ENCODE measurements at places on chromosomes 4 and X.

DNA sequence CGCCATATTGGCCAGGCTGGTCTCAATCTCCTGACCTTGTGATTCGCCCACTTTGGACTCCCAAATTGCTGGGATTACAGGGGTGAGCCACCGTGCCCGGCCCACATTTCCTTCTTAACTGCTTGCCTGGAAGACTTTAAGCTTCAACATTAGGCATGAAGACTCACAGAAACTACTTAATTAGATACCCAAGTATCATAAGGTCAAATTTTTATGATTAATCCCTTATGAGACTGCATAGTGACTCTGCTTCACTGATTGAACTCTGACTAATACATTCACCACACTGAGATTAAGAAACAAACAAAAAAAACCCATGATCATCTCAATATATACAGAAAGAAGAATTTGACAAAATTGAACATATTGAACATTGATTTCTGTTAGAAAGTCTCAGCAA is 87.4 kb upstream of the KCTD8 start:
- DNase-seq, result no peak
- H3K36me3 ChIP-seq, result no peaks in the 10 kb centered on the region
- H3K27ac ChIP-seq, result no peak overlapping the region

DNA sequence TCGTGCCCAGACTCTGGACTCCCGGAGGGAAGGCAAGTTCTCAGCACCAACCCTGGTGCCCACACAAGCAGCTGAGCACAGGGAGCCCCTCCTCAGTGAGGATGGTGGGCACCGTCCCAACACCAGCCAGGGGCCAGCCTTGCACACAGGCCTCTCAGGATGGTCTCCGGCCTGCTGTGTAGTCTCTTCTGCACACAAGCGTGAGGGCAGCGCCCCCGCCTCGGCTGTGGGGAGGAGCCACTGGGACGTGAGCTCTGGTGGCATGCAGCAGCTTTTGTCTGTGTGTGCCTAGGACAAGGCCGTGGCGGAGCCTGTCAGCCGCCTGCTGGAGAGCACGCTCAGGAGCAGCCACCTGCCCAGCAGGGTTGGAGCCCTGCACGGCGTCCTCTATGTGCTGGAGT is 16.1 kb upstream of the MSANTD1 start:
- H3K27ac ChIP-seq, result no peak overlapping the region
- DNase-seq, result no peak
- no peak overlapping the region for H3K4me3 ChIP-seq
- H3K36me3 ChIP-seq, result peaks cover 50% of the 10 kb centered on the region

DNA sequence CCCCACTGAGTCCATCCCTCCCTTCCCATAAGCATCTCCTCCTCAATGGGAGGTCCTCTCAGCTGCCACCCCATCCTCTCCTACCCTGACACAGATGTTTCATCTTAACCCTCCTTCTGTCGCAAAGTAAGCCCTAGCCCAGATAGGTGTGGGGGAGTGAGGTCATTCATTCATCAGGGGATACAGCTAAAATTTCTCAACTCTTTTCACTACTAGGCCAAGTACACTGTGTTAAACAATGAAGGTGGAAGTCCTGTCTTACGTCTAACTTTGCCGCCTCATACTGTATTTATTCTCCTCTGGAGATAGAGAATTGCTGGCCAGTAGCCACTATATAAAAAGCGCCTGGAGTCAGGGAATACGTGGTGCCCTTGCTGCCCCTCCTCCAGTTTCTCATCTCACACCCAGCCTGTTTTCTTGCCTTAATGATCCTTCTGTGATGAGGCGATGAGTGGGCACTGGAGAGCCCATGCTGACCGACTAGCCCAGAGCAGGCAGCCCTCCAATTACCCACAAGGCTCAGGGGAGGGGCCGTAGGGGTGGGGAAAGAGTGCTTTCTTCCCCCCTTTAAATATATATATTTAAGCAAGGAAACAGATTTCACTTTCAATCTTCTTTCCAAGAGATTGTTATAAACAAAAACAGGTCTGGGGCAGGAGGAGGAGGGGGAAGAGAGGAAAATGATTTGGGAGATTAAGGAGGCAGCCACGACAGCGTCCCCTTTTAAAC is 149.5 kb downstream of the PJA1 start:
- no peaks in the 10 kb centered on the region for H3K4me1 ChIP-seq
- no peak overlapping the region for H3K4me3 ChIP-seq
- no peak for DNase-seq
- no peaks in the 10 kb centered on the region for H3K36me3 ChIP-seq
- H3K27ac ChIP-seq, result no peak overlapping the region

- peak; percentile 29 for DNase-seq
- peak within 1 kb of the TSS; percentile 52 for H3K4me3 ChIP-seq
- no peaks in the 10 kb centered on the region for H3K4me1 ChIP-seq
- no peak within 1 kb of the TSS for H3K27ac ChIP-seq
- peaks cover 3% of the 10 kb centered on the region for H3K36me3 ChIP-seq
These were observed at the start of gene BEX3 for GRCh38 chrX:103376118-103376978. TSS of gene BEX3 (plus strand) at chrX:103376538. CDS start at chrX:103377522, 984 bp downstream.

DNA sequence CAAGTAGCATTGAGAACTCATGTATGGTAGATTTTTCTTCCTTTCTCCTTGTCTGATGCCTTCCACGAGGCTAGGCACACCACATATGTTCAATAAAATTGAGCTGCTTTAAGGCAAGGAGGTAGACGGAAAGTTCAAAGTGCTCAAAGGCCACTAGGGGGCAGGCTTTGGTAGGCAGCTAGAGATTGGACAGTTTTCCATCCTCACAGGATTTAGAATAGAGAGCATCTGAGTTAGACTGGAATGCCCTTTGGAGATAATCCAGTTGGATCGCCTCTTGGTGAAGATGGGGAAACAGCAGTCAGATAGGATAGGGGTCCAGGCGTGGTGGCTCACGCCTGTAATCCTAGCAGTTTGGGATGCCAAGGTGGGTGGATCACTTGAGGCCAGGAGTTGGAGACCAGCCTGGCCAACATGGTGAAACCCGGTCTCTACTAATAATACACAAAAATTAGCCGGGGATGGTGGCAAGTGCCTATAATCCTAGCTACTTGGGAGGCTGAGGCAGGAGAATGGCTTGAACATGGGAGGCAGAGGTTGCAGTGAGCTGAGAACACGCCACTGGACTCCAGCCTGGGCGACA is 30.4 kb downstream of the ELF4 start:
- no peaks in the 10 kb centered on the region for H3K27me3 ChIP-seq
- no peak overlapping the region for H3K27ac ChIP-seq
- no peaks in the 10 kb centered on the region for H3K36me3 ChIP-seq

DNA sequence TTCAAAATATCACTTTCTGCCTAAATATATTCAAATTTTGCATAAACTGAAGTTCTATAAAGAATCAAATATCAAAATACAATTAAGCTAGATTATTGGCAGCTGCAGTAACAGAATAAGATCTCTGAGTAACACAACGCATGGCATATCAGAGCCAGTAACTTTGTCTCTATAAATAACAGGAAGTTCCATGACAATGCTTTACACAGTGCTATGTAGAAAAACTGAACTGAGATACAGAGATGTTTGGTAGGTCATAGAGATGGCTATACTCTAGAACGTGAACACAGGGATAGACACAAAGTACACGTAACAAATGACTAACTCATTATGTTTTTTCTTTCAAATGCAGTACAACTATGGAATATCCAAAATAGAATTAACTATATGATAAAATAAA is 18.2 kb downstream of the UBE2D3 start:
- DNase-seq, result no peak
- peaks cover 5% of the 10 kb centered on the region for H3K36me3 ChIP-seq
- no peak overlapping the region for H3K27ac ChIP-seq
- no peaks in the 10 kb centered on the region for H3K27me3 ChIP-seq
- H3K4me3 ChIP-seq, result no peak overlapping the region

DNA sequence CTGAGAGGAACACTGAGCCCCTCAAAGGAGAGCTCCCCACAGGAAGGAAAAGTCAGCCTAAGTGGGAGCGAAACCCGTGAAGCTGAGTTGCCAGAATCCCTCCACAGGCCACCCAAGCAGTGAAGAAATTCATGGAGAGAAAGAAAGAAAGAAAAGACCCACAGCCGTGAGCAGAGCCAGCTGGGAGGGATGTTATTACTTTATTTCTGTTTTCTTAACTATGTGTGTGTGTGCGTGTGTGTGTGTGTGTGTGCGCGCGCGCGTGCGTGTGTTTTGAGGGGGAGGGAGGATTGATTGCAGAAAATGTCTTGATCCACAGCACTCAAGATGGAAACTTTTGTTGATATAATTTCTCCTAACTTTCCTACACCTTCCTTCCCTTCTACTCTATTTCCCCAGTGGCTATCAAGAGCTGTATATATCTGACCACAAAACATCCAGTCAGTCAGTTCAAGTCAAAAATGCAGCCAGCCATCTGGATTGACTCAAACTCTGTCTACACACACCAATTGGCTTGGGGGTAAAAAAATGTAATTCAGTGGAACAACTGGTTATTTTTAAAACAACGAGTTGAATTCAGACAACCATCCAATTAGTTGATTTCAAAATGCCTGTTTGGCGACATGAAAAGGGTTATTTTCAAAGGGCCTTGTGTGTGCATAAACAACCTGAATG is 13.8 kb upstream of the GPC3 start:
- H3K27ac ChIP-seq, result no peak overlapping the region
- H3K4me1 ChIP-seq, result no peaks in the 10 kb centered on the region
- H3K36me3 ChIP-seq, result no peaks in the 10 kb centered on the region

- no peaks in the 10 kb centered on the region for H3K36me3 ChIP-seq
- no peak overlapping the region for H3K27ac ChIP-seq
- no peak for DNase-seq
- H3K27me3 ChIP-seq, result no peaks in the 10 kb centered on the region
These were observed 170.1 kb downstream of the ATP10D start for GRCh38 chr4:47654972-47655693.

DNA sequence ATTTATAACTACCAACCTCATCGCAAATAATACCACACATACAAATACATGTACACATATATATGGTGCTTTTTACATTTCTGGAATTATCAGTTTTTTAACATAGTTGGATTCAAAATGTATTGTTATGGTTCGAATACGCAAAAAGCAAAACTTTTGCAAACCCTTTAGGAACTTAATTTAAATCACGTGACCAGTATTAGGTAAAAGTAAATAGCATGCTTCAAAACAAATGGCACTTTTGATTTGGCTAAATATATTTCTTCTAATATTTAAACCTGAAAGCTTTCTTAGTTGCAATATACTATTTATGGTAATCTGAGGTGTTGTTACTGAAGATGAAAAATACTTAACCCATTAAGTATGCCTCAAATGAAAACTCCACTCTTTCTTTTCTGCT is 341.4 kb downstream of the C4orf33 start:
- no peaks in the 10 kb centered on the region for H3K27me3 ChIP-seq
- H3K4me1 ChIP-seq, result no peaks in the 10 kb centered on the region
- no peak overlapping the region for H3K4me3 ChIP-seq

- no peak for DNase-seq
- no peaks in the 10 kb centered on the region for H3K36me3 ChIP-seq
- H3K4me1 ChIP-seq, result no peaks in the 10 kb centered on the region
- H3K27me3 ChIP-seq, result no peaks in the 10 kb centered on the region
- H3K4me3 ChIP-seq, result no peak overlapping the region
These were observed 226.9 kb downstream of the FSTL5 start for GRCh38 chr4:161936625-161937550.

DNA sequence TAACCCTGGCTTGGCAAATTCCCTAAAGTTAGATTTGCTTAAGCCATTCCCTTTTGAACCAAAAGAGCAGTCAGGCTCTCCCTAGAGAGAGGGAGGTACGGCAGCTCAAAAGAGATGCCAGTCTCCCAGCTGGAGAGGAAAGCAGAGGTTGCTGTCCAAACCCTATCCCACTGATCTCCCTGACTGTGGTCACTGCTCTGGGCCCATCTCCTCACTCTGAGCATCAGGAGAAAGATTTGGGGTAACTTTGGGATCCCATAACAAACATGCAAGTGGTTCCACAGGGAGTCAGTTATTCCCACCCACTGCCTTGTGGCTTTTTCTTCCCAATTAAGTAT is 17.1 kb downstream of the ACSL1 start:
- no peak for DNase-seq
- H3K27me3 ChIP-seq, result no peaks in the 10 kb centered on the region
- no peak overlapping the region for H3K27ac ChIP-seq
- H3K4me1 ChIP-seq, result peaks cover 4% of the 10 kb centered on the region

- no peaks in the 10 kb centered on the region for H3K27me3 ChIP-seq
- no peak for DNase-seq
- no peaks in the 10 kb centered on the region for H3K36me3 ChIP-seq
- no peak overlapping the region for H3K4me3 ChIP-seq
- H3K4me1 ChIP-seq, result peaks cover 11% of the 10 kb centered on the region
- no peak overlapping the region for H3K27ac ChIP-seq
These were observed 46.5 kb downstream of the ABLIM2 start for GRCh38 chr4:8112036-8112576.

DNA sequence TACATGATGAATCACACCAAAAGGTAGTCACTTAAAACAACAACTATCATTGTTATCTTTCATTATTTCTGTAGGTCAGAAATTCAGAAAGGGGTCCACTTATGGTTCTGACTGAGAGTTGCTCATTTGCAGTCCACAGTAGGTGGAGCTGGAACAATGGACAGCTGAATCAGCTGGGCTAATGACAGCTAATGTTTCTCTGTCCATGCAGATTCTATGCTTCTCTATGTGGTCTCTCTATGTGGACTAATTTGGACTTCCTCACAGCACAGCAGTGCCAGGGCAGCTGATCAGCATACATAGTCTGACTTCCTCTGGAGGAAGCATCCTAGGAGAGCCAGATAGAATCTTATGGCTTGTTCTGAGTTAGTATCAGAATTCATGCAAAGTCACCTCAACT is 131.7 kb upstream of the INTU start:
- H3K27me3 ChIP-seq, result no peaks in the 10 kb centered on the region
- no peaks in the 10 kb centered on the region for H3K36me3 ChIP-seq
- no peak overlapping the region for H3K4me3 ChIP-seq
- no peaks in the 10 kb centered on the region for H3K4me1 ChIP-seq

DNA sequence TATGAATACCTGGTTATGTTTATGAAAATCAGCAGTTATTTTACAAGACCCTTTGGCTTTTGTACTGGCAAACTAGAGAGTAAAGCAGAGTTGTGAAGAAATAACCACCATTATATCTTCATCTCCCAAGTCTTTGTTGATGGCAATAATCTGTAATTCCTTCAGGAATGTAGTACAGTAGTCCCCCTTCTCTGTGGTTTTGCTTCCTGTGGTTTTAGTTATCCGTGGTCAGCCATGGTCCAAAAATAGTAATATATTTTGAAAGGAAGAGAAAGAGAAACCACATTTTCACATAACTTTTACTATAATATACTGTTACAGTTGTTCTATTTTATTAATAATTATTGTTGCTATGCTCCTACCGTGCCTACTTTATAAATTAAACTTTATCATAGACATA is 27.8 kb downstream of the BANK1 start:
- H3K27ac ChIP-seq, result no peak overlapping the region
- no peaks in the 10 kb centered on the region for H3K36me3 ChIP-seq

DNA sequence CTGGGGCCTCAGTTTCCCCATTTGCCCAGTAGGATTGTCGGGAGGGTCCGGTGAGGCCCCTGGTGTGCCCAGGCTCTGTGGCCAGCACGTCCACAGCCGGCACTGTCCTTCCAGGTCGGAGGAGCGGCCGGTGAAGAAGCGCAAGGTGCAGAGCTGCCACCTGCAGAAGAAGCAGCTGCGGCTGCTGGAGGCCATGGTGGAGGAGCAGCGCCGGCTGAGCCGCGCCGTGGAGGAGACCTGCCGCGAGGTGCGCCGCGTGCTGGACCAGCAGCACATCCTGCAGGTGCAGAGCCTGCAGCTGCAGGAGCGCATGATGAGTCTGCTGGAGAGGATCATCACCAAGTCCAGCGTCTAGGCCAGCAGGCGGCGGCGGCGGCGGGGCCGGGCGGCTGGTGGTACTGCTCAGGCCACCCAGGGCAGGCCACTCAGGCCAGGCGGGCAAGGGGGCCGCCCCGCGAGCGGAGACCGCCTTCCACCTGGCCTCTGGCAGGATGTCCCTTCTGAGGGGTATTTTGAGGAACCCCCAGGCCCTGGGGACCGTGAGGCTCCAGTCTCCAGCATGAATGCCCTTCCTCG is 6.7 kb downstream of the MSANTD1 start:
- H3K27ac ChIP-seq, result no peak overlapping the region
- DNase-seq, result no peak
- H3K36me3 ChIP-seq, result no peaks in the 10 kb centered on the region
- no peaks in the 10 kb centered on the region for H3K4me1 ChIP-seq
